Stimulated activated CD4-positive, alpha-beta T cell treated with anti-CD3 and anti-CD28 coated beads, Interleukin-4, amount 100 ng/mL, for 1 hour (primary cell): ENCODE measurements at places on chromosomes 1 and 21.
A peak's percentile ranks its signal among the peaks of the same experiment; 100 is the strongest.

DNA sequence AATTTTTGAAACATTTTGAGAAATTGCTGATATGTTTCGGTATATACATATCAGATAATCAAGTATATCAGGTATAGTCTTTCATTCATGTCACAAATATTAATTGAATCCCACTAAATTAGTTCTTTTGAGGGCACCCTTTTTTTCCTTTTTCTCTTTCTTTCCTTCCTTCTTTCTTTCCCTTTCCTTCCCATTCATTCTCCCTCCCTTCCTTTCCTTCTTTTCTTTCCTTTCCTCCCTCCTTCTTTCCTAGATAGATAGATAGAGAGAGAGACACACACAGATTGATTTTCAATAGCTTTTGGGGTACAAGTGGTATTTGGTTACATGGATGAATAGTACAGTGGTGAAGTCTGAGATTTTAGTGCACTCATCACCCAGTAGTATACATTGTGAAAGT is 5.7 kb downstream of the NSL1 start:
- no peak for DNase-seq

GRCh38 chr21:21971384-21971783 is 973.2 kb downstream of the NCAM2 start:
- DNase-seq: no peak

- DNase-seq: no peak
These were observed 2.5 kb downstream of the PPT1 start for GRCh38 chr1:40094466-40095110.

DNA sequence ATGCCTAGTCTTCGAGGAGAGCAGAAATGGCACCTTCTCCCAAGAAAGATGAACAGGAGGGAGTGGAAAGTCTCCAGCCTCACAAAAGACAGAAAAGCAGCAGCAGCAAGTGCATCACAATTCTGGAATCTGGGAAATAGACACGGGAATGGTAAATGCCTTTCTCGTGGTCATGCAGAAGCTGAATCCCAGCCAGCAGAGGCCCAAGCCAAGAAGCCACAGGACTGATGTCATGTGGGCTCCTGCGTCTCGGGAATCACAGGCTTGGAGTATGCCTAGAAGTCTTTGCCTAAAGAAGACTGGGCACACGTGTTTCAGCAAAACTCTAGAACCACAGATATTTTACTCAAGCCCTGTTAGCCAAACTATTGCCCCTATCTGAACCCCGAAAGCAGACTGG is 260.3 kb upstream of the PLD5 start:
- no peak for DNase-seq

GRCh38 chr1:197103300-197103699 is 36.2 kb upstream of the F13B start:
- no peak for DNase-seq

DNA sequence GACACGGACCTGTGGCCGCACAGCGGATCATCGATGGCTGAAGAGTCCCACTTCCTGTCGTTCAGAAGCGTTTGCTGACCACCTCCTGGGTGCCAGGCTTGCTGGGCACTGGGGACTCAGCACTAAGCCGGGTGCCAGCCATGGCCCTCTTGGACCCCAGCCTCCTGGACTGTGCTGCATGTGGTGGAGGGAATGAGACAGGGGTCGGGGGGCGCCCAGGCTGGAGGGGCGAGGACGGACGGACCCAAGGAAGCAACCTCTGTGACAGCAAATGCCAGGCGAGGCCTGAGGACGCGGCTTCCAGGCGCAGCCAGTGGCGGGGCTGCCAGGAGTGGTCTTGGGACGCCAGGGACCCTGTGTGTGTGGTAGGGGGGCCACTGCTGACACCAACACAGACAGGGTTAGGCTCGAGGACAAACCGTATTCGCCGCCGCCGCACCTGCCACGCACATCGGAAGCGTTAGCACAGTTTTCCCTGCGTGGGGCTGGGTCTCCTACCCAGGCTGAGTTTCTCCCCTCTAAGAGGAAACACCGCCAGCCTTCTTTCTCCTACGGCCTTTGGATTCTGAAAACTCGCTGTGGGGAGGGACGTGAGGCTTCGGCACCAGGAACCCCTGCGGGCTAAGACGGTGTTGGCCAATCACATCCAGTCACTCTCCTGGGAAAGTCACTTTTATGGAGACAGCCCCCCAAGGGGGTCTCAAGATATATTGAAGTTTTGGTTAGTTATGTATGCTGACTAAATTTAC is 3.1 kb upstream of the MXRA8 start:
- DNase-seq: no peak

GRCh38 chr1:23216771-23217420 is 406 bp downstream of the HTR1D start:
- peak; percentile 43 for DNase-seq

DNA sequence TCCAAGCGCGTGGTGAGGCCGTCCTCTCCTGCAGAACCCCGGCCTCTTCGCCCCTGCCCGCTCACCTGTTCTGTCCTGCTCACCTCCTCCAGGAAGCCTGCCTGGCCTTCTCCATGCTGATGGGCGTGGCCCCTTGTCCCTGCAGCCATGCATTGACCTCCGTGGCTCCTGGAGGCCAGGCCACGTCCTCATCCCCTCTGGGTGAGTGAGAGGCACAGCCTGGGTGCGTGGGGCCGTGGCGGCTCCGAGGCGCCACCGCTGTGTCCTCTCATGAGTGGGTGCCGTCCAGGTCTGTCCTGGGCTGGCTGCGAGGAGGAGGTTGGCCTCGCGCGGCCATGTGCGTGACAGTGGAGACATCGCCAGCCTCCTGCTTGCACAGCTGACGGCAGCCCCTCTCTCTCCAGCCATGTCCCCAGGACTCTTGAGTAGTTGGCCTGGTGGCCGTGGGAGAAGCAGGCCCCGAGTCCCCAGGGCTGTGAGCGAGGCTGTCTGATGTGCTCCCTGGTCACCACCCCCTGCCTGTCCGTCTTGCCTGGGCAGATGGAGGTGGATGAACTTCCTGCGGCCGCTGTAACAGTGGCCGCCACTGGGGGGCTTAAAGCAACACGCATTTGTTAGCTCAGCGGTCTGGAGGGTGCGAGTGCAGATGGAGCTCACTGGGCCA is 58.1 kb downstream of the PRKCZ start:
- no peak for DNase-seq

GRCh38 chr1:194975913-194976312 is 1632.3 kb downstream of the KCNT2 start:
- DNase-seq: no peak

GRCh38 chr1:61362351-61362750 is 280.0 kb downstream of the NFIA start:
- DNase-seq: no peak

- no peak for DNase-seq
These were observed 148.6 kb upstream of the HOOK1 start for GRCh38 chr1:59666106-59666505.

- DNase-seq: no peak
These were observed 67.6 kb downstream of the MAP3K21 start for GRCh38 chr1:233394860-233395717.

GRCh38 chr1:84957966-84958365 is 38.9 kb downstream of the MCOLN2 start:
- no peak for DNase-seq

DNA sequence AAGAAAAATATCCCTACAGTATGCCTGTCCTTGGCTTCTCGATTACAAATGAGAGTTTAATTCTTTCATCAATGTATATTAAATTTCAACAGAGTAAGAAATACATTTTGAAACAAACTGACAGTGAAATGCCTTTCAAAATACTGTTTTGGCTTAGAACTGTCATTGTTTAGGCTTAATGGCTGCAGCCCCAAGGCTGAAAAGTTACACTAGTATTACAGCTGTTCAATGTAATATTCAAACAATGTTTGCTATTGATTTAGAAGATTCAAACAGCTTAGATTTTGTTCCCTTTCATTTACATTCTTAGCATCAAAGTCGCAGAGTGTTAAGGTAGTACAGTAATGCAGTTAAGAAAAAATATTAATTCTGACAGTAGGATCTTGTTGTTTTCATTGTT is 882.9 kb upstream of the ADGRL2 start:
- DNase-seq: no peak

DNA sequence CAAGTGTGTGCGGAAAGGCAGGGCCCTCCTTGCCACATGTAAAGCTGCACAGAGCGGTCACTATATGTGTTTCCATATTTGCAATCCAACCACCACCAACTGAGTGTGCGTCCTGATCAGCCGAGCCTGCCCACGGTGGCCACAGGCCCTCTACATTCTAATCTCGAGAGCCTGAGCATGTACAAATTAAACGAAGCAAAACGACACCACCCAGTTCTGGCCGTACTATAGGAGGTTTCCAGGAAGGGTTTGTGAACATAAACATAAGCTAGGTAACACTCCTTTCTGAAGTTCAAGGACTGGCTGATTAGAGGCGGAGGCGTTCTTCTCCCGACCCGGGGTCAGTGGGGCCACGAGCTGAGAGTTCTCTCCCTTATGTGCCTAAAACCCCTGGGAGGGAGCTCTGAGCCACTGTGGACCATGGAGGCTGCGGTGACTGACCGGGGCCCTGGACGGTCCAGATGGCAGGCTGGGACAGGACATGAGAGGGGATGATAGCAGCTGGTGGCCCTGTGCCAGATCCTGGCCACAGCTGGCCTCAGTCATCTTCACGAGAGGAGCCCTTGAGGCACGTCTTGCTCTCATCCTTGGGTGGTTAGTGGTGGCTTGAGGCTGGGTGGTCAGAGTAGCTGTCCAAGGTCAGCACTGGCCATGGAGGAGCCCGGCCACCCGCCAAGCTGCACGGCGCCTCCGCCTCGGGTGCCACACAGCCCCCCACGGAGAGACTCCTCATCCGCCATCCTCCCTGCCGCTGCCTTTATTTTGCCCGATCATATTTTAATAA is 39.1 kb upstream of the TRAPPC10 start:
- no peak for DNase-seq

DNA sequence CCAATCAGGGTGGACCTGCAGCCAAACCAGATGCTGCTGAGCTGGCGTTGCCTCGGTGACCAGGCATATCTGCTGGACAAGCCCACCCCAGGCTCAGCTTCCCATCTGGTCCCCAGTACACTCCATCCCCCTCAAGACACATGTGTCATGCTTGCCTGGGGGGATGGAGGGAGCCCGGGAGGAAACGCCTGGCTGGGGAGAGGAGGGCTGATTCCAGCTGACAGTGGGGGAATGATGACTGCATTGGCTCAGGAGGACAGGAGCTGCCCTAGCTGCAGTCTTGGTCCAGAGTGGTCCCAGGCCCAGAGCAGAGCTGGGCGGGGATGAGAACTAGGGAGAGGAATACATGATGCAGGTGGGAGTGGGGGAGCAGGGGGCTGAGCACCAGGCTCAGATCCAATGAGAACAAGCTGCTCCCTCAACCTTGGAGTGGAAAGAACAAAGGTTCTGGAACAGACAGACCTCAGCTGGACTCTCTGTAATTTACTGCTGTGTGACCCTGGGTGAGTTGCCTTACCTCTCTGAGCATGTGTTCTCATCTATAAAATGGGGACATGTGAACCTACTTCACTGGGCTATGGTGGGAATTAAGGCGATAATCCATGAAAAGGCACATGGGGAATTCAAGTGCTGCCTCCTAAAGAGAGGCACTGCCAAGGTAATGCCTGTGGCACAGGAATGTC is 23.1 kb upstream of the ECE1 start:
- no peak for DNase-seq

DNA sequence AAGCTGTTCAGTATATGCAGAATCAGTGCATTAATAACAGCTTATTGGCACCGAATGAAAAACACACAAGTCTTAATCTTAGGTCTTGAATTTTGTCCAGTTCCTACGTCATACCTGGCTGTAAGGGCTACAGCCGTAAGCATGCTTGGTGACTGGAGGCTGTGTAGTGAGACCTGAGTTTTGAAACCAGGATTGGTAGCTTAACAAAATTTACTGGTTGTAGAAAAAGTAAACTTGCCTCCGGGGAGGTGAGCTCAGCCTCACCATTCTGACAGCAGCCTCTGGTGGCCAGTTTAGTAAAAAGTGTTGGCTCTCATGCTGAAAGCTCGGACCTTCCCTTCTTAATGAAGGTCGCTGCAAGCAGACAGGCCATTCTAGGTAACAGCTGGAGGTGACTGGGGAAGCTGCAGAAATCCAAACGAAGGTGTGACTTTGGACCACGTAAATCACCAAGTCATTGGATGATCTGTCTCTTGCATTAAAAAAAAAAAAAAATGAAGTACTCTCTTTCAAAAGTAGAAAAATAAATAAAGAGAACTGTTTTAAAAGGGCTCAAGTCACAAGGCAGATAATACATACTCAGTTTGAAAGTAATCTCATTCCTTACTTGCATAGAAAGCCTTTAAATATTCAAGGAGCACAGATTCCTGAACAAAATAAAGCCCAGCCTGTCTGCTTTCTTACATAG is 48.9 kb downstream of the HLCS start:
- DNase-seq: no peak

- peak; percentile 37 for DNase-seq
These were observed 6.3 kb upstream of the GPR25 start for GRCh38 chr1:200866521-200866920.
